ENCODE measurements at places on chromosomes 7 and 10.
A peak's percentile ranks its signal among the peaks of the same experiment; 100 is the strongest.

GRCh38 chr10:56028298-56029132, 332.5 kb downstream of the ZWINT start:
- DNase-seq: no peak

- peak; percentile 73 for DNase-seq
Observed at GRCh38 chr7:151085691-151086620, at the start of gene AGAP3. AGAP3 (plus strand) TSS chr7:151086475; CDS start chr7:151086742, 267 bp downstream.

GRCh38 chr7:132251327-132251659, 325.0 kb downstream of the PLXNA4 start:
- no peak for DNase-seq

DNA sequence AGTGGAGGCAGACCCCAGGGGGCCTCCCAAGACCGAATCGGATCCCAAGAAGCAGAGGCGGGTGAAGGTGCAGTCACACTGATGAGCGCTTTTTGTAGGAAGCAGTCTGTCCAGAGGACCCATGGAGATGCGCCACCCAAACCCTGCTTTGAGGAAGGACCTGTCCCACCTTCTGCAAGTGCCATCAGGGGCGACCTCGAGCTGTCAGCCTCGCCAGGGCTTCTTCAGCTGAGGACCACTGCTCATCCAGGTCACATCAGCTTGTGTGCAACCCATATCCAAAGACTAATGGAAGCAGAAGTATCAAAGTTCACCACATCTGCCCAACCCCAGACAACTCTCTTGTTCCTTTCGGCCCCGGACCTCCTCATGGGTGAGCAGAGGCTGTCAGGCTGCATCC, 61.5 kb downstream of the KCNH2 start:
- DNase-seq: no peak

- no peak for DNase-seq
Observed at GRCh38 chr10:70295321-70295720, 11.5 kb upstream of the NPFFR1 start.

All from activated CD4-positive, alpha-beta T cell treated with anti-CD3 and anti-CD28 coated beads for 36 hours (primary cell).